CD8-positive, alpha-beta memory T cell (primary cell): ENCODE measurements at places on chromosomes 3 and 15.

- DNase-seq, result no peak
Observed at GRCh38 chr15:33680336-33680735, 288.0 kb upstream of the CHRM5 start.

- DNase-seq, result no peak
Observed at GRCh38 chr3:125116311-125117080, 60.7 kb upstream of the HEG1 start.

DNA sequence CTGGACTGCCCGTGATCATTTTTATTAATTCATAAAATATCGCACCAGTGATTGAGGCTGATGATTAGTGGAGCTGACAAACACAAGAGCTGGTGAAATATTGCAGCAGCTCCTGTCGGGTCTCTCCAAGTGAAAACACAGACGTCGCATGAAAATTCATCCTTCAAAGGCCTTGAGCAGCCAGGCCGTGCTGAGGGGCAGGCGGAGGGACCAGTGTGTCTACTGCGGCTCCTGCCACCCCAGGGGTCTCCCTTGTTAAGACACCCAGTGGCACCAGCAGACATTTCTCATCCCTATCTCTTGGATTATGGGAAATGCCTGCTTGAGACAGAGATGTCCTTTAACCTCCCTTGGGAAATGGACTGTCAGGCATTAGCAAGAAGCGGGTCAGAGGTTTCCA is 289.4 kb upstream of the TLE3 start:
- DNase-seq, result no peak

- DNase-seq, result no peak
Observed at GRCh38 chr3:196563721-196564225, 4.6 kb downstream of the WDR53 start.

GRCh38 chr3:188686324-188686723 is 485.4 kb upstream of the TPRG1 start:
- DNase-seq, result no peak

DNA sequence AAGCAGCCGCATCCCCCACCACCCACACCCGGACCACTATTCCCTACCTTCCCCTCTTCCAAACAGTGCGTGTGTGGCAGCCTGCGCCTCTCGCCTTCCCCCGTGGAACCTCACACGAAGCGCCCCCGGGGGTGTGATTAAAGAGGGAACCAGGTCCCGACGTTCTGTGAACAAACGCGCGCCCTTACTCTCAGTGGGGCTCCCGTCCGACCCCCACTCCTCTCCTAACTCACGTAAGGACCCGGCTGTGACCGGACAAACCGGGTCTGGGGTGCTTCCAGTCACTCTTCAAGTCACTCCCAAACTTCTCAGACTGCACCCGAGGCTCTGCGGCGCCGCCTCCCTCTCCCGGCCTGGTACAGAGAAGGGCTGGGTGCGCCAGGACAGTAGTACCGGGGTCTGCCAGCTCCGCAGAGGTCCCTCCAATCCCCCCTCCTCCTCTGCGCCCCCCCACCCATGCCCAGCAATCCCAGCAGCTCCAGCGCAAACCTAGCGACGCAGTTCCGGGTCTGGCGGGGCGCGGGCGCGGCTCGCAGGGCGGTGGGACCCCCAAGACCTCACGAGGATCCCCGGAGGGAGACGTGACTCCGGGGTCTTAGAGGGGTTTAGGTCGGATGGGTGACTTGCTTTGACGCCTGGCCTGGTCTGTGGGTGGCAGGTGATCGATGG is 574 bp downstream of the DUOXA1 start:
- no peak for DNase-seq

GRCh38 chr3:55988905-55989304 is 479.4 kb downstream of the ERC2 start:
- no peak for DNase-seq

GRCh38 chr15:60795889-60796288 is 316.9 kb upstream of the ICE2 start:
- DNase-seq, result no peak

- DNase-seq, result no peak
Observed at GRCh38 chr15:62986948-62987347, 55.6 kb upstream of the TPM1 start.

DNA sequence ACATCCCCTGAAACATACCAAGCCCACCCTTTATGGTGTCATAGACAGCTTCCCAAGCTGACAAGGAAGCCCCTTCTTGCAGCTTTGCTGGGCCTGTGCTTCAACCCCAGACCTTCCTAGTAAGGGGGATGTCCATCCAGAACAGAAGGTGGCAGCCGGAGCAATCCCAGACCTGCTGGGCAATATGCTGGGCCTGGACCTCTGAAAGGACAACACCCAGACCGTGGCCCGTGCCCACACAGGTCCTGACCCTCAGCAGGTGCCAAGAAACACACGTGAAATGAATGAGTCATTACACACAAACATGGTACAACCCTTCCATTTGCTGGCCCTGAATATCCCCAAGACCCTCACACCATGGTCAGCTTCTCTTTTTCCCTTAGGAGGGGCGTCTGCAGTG is 19.8 kb upstream of the VILL start:
- DNase-seq, result no peak

GRCh38 chr3:8603115-8603710 is 41.4 kb downstream of the SSUH2 start:
- no peak for DNase-seq

DNA sequence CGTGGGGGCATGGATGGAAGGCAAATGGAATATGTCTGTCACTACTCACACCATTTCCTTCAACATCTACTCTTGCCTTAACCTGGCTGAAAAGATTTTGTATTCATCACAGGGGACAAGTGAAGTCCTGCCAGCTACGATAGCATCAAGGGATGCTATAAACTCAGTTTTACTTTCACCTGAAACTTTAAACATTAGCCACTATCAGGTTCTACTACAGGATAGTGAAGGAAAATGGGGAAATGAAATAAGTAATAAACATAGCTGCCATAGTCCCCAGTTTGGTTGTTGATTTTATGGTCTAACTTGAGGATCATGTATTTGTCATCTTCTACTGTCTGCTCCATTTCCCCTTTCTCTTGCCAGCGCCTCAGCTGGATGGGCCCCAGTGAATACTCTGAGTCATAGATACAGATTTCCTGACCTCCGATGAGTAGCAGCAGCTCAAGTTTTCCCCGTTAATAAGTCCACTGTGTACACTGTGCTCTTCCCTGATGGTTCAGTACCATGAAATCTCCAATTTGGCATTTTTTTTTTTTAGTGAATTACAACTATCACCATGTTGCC is 338.2 kb upstream of the SLCO3A1 start:
- DNase-seq, result no peak

DNA sequence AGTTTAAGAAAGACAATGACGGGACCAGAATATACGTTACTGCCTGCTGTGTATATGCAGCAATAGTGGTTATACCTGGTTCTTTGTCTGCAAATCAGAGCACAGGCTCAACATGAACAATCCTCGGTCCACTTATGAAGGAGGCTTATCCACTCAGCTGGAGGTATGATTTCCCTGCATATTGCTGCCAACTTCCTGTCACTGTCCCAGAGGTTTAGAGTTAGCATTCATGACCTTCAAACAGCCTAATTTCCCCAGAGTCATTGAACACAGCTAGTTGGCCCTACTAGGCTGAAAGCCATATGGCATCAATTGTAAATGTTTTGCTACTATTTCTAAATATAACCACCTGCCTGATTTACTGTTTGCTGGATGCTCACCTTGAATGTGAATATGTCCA is 224.9 kb upstream of the ZNF717 start:
- no peak for DNase-seq

GRCh38 chr3:134847349-134847748 is 52.3 kb downstream of the EPHB1 start:
- no peak for DNase-seq

GRCh38 chr3:187878772-187879518 is 133.7 kb upstream of the BCL6 start:
- no peak for DNase-seq

DNA sequence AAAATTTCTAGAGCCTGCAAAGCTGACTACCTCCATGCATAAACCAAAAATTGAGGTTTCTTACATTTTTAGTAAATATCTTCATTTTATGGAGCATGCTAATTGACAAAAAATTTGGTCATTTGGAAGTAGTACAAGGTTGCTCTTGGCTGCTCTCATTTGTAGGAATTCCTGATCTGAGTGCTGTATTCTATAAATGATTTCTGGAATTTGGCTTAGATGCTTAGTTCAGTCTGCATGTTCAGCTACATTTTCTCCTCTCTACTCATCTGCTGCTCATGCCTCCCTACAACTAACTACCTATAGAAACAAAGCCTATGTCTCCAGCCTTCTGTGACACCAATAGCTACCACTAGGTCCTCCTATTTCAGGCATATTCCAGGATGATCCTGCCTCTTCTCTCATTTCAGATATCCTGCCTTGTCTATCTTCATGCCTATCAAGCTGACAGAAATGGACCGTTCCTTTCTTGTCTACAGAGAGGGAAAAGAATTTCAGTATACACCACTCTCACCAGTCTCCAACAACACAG is 901.1 kb downstream of the TBL1XR1 start:
- DNase-seq, result no peak

GRCh38 chr3:65030014-65030627 is 342.3 kb upstream of the ADAMTS9 start:
- DNase-seq, result no peak

- no peak for DNase-seq
Observed at GRCh38 chr3:128076483-128077201, 24.4 kb downstream of the SEC61A1 start.

DNA sequence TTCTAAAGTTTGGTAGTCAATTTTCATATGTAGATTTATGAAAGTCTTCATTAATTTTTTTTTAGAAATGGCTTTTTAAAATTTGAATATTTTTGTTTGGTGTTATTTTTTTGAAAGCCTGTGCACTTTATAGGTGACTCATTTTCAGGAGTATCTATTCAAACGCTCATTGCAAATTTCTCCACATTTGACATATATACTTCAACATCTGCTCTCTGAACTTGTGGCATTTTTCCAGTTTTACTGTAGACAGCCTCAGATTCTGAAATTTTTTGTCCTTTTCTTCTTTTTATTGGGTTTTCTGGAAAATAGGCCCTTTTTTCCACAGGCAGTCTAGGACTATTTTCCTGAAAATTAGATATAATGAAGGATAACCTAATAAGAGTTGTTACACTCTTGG is 396.6 kb downstream of the RBMS3 start:
- DNase-seq, result no peak

DNA sequence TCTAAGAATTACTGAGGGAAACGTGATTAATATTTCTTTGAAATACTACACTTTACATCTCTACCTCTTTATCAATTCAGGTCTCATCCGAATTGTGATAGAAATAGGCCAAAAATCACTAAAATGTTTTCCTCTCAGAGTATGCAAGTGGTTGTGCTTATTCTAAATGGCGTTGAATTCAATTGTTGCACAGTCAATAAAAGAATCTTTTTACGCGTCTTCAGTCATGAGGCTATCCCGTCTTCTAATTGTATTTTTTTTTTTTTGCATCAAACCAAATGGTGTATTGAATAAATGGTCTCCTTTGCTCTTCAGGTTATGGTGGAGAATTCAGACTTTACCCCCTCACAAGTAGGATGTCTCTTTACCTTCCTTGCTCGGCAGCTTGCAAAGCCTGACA is 112.6 kb downstream of the VPS8 start:
- DNase-seq, result no peak

DNA sequence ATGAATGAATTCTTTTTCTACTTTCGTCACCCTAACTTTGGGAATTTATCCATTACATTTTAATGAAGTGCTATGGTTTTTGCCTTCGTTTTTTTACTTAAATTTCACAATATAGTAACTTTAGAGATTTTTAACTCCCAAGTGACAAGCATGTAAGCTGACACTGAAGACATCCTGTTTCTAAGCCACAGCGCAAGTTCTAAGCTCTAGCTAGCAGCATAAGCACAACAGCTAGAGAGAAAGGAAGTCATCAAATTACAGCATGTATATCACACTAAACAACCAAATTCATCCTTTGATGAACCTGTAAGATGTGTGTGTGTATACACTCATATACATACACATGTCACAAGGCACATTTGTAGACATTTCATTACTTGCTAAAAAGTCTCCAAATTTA is 119.3 kb downstream of the P3H2 start:
- DNase-seq, result no peak

- no peak for DNase-seq
Observed at GRCh38 chr3:29936054-29936453, 655.2 kb downstream of the RBMS3 start.

- DNase-seq, result no peak
Observed at GRCh38 chr3:12253516-12254343, 35.1 kb upstream of the PPARG start.

GRCh38 chr3:139477710-139478640 is 1.7 kb upstream of the RBP2 start:
- no peak for DNase-seq

DNA sequence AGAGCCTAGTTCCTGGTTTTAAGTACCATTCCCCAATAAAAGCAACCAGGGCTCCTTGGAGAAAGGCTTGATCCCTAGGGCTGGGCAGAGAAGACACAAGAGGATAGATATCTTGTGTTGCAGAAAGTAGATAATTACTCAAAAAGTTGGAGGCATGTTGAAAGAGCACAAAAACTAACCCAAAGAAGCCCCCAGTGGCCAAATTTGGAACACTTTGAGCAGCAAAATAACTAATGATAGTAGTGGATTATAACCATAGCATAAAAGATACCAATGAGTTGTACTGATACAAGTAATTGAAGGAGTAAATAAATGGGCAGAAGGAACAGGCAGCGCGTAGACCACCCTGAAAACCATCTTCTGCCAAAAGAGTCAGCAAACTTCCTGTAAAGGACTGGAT is 12.0 kb downstream of the EXOSC7 start:
- DNase-seq, result no peak
